ENCODE measurements at places on chromosomes 11 and 22. TPM values are rescaled to one million over a fixed set of nuclear protein-coding genes. Genes with fewer than 3 reads are reported as not detected.

- DNase-seq = no peak
These were observed 379.4 kb downstream of the DYNC2H1 start for GRCh38 chr11:103488579-103488978.

Gene RFPL1
- not detected for total RNA-seq

GRCh38 chr11:36033082-36033751 is 89.4 kb downstream of the LDLRAD3 start:
- DNase-seq = no peak

DNA sequence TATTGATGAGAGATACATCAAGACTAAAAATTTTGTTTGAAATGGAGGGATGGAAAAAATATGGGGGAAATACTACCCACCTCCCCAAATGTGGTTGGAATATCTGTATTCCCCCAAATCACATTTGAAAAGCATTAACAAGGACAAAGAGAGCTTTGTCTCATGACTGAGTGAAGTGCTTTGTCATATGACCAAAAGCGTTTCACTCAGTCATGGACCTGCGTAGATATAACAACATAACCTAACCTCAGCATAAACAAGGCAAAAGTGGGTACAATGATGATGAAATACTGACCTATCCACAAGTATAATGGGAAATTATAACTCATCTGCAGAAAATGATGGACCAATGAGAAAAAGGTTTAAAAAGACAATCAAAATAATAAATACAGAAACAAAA is 418.3 kb downstream of the TBC1D22A start:
- DNase-seq = no peak

Gene LMNTD2
- total RNA-seq = 19.2 TPM

DNA sequence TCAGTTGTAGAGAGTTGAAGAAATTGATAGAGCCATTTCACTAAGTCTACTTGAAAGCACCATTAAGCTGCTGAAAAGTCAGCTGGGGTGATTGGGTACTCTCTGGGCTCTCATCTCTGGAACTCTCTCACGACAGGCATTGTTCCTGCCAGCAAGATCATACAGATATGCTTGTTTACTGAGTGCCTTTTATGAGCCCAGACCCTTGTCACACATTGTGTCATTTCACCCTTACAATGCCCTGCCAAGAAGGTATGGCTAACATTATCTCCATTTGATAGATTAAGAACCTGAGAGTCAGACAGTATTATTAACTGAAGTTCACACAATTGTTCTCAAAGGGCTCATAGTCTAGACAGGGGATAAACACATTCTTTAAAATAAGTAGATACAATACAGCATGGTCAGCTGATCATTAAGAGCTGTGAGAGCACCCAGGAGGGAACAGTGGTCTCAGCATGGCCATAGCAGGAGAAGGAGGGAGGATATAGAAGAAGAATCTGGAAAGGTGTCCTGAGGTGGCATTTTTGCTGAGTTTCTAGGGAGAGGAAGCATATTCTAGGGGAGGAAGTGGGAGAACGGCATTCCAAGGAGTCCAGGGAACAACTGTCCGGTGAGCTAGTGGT is 580.5 kb downstream of the INSC start:
- no peak for DNase-seq

DNA sequence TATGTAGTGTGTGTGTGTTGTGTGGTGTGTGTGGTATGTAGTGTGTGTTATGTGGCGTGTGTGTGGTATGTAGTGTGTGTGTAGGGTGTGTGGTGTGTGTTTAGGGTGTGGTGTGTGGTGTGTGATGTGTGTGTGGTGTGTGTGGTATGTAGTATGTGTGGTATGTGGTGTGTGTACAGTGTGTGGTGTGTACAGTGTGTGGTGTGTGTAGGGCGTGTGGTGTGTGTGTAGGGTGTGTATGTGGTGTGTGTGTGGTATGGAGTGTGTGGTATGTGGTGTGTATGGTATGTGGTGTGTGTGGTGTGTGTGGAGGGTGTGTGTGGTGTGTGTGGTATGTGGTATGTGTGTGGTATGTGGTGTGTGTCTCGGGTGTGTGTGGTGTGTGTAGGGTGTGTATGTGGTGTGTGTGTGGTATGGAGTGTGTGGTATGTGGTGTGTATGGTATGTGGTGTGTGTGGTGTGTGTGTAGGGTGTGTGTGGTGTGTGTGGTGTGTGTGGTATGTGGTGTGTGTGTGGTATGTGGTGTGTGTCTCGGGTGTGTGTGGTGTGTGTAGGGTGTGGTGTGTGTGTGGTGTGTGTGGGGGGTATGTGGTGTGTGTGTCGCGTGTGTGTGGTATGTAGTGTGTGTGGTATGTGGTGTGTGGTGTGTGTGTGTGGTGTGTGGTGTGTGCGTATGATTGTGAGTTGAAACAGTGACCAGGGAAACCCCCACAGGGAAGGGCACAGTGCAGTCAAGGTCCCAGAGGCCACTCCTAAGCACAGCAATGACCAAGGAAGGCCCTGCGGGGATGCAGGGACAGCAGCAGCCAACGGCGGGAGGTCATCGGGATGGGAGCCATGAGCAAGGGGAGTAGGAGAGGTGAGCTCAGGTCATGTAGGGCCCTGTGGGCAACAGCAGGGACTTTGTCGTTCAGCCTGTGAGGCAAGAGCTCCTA is 2.9 kb upstream of the PPP6R2 start:
- no peak for DNase-seq

Gene DERL3
- 6.9 TPM for total RNA-seq

GRCh38 chr11:133579165-133580031 is 47.1 kb upstream of the OPCML start:
- no peak for DNase-seq

Gene FBLN1
- total RNA-seq = 125 TPM

- DNase-seq = no peak
These were observed 4.2 kb upstream of the CTSC start for GRCh38 chr11:88341522-88342251.

Gene PKP3
- 58.6 TPM for total RNA-seq

DNA sequence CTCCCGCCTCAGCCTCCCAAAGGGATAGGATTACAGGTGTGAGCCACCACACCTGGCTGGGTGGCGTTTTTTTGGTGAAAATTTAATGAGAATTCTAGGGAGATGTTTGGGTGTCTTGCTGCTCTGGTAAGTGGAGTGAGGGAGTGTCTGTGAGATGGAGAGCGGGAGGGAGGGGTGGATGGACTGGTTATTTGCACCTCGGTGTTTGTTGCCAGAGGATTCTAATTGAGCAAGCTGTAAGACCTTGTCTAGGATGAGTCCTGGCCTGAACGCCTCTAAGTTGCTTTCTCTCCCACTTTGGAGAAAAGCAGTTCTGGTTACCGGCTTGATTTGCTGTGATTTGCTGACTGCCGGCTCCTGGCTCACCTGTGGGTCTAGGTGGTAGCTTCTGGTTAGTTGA is 22.0 kb upstream of the GRAMD4 start:
- no peak for DNase-seq

DNA sequence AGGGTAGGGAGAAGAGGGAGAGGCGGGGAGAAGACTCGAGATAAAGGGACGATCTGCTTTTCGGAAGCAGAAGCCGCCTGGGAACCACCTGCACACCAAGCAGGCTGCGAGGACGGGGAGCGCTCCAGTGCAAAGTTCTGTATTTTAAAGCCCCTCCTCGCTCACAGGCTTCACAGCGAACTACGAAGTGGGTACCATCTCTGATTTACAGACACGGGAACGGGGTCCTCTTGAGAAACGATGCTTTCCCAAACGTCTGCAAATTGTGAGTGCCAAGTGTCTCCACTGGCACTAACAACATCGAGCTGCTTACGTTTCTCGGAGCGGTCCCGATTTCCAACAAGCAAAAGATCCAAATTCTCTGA is 700 bp upstream of the STX3 start:
- DNase-seq = peak; percentile 7

DNA sequence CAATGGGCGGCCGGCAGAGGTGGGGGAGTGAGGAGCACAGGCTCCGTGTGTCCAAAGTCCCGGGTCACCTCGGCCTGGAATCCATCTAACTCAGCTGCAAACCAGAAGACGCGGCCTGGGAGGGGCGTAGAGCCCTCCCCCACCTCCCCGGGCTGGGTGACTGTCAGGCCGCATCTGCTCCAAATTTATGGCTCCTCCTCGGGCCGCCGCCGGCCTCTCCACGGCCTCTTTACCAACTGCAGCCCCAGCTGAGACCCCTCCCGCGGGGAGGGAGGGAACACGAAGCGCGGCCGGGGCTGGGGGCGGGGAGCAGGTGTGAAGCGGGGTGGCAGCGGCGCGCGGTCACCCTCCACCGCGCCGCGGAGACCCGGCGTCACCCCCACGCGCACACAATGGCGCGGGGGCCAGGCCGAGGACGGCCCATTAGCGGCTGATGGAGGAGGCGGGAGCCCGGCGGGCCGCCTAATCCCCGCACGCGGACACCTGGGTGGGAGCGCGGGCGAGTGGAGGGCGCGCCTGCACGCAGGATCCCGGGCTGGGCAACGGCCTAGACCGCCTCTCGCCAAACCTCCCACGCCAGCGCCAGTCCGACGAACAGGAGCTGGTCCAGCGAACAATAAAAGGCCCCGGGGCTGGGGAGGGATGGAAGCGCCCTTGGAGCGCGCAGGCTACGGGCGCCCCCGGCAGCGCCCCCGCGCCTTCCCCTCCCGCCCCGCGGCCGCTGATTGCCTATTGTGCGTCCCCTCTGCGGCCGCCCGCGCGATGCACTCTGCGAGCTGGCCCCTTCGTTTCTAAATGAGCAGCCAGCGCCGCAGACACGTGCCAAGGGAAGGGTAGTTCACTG is 25.9 kb upstream of the ROBO3 start:
- DNase-seq = no peak

- no peak for DNase-seq
These were observed 13.1 kb upstream of the MMP1 start for GRCh38 chr11:102810950-102811660.

Gene BRMS1
- total RNA-seq = 71.3 TPM

DNA sequence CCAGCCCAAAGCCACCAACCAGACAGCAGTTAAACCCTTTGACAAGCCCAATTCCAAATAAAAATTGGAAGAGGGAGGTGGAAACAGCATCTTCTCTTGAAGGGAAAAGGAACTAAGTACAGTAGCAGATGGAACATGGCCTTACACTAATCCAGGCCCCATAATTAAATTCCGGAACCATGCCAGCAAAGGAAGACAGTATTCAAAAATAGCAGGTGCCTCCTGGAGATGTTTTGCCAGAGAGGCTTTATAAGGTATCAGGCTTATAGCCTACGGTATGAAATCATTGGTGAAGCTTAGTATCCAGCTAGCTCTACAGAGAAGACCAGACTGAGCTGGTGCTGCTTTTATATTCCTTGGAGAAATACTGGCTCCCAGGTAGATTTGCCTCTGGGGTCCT is 344.1 kb upstream of the API5 start:
- no peak for DNase-seq

DNA sequence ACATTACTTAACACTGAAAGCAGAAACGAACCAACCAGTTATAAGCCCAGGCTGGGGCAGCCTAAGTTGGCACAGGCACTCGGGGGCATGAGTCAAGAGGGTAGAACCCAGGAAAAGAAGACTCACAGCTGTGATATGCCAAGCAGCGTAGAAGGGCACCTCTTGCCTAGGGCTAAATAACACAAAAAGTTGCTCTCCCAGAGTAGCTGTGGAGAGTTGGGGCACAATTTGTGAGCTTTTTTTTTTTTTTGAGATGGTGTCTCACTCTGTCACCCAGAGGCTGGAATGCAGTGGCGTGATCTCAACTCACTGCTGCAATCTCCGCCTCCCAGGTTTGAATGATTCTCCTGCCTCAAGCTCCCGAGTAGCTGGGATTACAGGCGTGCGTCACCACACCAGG is 8.8 kb downstream of the CLMP start:
- DNase-seq = no peak

DNA sequence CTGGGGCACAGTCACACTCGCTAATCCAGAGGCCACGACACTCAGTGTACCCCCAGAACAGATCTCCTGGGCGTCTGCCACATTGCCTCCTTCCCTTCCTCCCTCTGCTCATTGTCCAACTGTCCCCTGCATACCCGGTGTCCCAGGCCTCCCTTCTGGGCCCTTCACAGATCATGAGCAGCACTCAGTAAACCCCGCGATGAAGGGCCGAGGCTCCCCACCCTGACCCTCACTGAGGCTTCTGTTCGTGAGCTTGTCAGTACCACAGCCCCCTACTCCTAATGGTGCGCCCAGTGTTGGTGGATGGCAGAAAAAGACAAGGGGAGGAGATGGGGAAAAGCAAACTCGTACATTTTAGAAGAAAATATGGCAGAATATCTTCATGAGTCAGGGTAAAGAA is 12.6 kb downstream of the RSPH14 start:
- no peak for DNase-seq

Gene HBB
- total RNA-seq = 15.7 TPM

- DNase-seq = no peak
These were observed 102.3 kb downstream of the PRR5L start for GRCh38 chr11:36398231-36398953.

DNA sequence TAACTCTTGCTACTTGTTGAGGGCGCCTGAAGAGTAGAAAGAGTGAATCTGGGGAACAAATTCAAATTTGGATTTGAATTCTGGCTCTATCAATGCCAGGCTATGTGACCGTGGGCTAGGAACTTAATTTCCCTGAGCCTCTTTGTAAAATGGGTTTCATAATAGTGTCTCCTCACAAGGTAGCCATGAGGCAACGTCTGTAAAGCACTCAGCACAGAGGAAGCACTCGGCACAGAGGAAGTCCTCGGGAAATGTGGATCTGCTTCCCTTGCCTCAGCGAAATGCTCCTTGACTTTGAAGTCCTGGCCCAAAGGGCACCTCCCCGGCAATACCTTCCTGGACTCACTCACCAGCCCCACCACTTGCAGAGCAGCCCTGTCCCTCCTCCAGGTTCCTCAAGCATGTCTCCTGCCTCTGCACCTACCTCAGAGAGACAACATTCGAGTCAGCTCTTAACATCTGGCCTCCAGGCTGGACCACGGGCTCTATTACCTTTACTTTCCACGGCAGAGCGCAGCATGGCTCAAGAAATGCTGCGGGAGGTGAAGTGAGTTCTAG is 17.7 kb downstream of the CD6 start:
- no peak for DNase-seq

Gene GLYAT
- not detected for total RNA-seq

Gene TPBGL
- total RNA-seq = 8.3 TPM

DNA sequence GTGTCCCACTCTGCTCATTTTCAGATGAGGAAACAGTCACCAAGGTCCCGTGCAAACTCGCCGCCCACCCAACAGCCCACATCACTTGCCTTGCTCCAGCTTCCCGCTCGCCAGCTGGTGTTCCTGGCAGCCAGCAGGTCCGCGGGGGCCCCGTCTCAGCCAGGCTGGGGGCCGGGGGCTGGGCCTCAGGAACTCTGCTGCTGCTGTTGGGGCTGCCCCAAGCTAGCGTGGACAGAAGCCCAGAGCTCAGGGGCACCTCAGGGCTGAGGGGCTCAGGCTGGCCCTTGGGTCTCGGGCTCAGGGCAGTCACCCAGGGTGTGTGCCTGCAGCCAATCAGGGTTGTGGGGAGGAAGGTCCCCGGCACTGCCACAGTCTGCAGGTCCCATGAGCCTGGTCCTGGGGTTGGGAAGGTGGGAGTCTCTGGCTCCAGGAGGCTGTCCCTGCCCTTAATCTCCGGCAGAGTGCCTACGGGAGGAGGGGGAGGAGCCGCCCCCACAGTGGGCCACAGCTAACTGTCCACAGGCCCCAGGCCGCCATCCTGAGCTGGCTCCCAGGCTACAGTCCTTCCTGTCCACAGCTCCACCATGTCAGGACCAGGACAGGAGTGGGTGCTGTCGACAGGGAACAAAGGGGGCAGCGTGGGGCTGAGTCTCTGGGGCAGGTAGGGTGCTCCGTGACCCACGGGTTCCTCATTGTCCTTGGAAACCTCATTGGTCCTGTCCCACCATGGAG is 65.2 kb downstream of the ARFGAP3 start:
- DNase-seq = no peak

Gene OR52I2
- not detected for total RNA-seq
